Fibroblast of skin of abdomen (primary cell): ENCODE measurements at places on chromosomes 6 and 20.

GRCh38 chr6:72842140-72842539 lies 220.3 kb downstream of the KCNQ5 start:
- DNase-seq, result no peak

DNA sequence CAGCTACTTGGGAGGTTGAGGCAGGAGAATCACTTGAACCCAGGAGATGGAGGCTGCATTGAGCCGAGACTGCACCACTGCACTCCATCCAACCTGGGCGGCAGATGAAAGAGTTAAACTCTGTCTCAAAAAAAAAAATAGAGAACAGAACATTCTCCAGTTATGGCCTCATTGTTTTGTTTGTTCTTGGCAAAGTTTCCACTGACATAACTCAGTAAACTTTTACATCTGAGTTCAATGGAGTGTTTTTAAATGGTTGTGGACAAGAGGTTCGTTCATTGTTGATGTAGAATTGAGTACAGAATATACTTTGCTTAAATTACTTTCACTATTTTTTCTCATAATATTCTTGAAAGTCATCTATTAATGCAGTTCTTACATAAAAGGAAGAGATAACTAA lies 42.2 kb upstream of the IFNGR1 start:
- no peak for DNase-seq

GRCh38 chr6:141041596-141042087 lies 1091.1 kb upstream of the GJE1 start:
- no peak for DNase-seq

- peak; percentile 90 for DNase-seq
These were observed 88.1 kb upstream of the STMND1 start for GRCh38 chr6:17013701-17014100.

DNA sequence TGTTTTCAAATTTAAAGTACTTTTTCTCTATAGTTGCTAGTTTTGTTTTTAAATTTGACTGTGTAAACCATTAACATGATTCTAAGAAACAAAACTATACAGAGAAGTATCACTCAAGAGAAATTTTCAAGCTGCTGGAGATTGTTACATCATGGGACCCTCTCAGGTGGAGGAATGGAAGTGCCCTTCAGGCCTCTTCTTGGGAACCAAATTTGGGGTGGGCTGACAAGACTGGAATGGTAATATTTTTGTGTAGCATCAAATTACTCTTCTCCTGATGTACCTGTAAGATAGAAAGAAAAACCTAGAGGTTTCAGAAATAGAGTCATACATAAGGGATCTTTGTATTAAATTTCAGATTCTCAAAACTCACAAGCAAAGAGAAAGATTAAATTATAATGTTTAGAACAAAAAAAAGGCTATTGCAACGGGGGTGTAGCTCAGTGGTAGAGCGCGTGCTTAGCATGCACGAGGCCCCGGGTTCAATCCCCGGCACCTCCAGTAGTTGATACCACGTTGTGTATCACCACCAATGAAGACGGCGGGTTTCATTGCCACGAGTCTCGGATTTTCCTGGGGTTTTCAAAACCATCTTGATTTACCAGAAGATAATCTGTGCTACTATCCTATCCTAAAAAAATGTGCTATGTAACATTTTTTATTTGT lies 193.7 kb downstream of the GPX5 start:
- no peak for DNase-seq

DNA sequence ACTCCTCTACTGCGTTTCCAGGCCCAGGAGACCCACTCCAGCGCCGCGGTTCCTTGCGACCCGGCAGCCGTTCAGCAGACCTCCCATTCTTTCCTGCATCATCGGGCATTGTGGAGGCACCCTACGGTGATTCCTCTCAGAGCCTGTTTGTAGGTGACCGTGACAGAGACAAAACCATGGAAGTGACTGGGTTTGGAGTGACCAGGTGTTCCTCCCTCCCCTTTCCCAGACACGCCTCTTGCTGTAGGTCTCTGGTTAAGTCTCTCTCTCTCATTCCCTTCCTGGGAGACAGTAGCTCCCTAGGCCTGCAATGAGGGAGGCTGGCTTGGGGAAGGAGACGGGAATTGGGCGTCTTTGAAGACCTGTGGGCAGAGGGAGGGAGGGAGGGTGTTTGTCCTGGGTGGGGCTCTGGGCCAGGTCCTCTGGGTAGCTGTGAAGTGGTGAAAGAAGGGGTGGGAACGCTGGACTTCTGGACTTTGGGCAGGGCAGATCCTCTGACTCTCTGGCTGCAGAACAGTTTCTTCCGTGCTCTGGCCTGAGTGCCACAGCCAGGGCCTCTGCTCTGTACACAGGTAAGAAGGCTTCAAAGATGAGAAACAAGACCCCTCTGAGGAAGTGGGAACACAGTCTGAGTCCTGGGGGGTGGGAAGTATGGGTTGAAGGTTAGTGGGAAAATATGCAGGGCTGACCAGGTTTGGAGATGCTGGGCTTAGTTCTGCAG lies 763 bp downstream of the KLC4 start:
- DNase-seq, result no peak

DNA sequence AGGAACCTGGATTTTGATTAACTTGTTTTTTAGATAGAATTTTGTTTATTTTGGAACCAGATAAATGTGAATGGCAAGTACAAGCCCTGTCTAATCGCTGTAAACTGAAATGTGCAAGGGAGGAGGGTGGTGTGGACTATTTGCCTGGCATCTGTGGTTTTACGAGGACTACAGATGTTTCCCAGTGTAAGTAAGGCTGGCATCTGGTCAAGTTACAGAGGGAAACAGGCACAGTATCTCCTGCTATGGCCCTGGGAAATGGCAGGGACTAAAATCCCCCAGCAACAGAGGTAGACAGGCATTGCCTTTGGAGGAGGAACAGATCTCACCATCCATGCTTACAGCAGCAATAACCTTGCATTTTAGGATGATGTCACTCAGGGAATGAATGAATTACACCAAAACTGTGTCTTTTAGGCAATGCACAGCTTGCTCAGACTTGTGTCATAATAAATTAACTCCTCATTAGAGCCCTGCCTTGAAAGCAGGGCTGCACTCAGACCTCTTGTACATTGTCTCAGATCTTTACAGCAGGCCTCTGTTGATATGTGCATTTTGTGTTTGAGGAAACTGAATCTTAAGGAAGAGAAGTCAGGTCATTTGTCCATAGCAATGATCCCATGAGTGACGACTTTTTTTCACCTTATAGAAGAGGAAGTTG lies 96.2 kb downstream of the TCP11 start:
- no peak for DNase-seq

DNA sequence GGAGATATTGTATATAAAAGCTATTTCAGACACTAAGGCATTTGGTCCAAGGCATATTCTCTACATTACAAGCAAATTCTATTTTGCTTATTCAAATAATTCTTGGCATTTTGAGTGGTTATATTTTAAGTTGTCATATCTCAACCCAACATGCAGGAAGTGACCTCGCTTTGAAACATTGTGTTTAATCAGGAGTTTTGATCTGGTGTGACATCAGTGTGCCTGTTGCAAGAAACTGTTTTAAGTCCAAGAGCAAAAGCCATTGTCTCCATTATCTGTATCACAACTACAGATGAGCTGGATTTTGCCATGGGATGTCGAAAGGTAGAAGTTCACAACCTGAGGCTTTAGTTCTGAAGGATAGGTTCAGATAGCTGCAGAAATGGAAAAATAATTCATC lies 509.9 kb upstream of the ID4 start:
- DNase-seq, result peak; percentile 52

- peak; percentile 82 for DNase-seq
These were observed 55.0 kb upstream of the KCNK16 start for GRCh38 chr6:39377539-39377950.

GRCh38 chr6:37435373-37435772 lies 2.4 kb downstream of the CMTR1 start:
- no peak for DNase-seq

GRCh38 chr6:101454106-101454676 lies 60.7 kb downstream of the GRIK2 start:
- no peak for DNase-seq

DNA sequence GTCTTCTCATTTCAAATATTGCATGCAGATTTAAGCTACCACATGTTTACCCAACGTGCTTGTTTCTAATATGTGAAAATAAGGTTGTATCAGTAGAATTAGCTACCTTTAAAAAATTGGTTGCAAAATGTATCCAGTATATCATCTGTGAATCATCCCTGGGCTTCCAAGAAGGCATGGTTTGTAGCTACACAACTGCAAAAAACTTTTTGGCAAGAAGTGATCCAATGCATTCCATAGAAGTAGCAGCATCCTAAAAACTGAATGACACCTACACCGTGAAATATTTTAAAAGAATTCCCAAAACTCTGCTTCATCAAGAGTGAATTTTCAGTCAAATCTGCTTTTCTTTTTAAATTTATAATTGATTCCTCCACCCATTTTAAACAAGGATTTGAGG lies 89.1 kb downstream of the AIG1 start:
- peak; percentile 81 for DNase-seq

DNA sequence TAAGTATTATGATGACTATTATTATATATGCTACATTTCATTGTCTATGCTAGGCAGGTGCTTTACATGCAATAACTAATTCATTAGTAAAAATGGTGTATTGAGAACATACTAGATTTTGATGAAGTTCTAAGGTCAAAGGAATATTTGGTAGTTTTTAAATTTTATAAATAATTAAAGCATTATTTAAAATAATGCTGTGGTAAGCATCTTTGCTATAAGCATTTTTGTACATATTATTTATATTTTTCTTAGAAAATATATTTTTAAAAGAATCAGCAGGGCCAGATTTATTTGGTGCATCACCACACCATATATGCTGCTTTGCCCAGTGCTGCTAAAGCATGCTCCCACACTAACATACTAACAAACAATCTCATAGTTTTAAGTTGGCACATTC lies 517.9 kb downstream of the C6orf118 start:
- DNase-seq, result no peak

DNA sequence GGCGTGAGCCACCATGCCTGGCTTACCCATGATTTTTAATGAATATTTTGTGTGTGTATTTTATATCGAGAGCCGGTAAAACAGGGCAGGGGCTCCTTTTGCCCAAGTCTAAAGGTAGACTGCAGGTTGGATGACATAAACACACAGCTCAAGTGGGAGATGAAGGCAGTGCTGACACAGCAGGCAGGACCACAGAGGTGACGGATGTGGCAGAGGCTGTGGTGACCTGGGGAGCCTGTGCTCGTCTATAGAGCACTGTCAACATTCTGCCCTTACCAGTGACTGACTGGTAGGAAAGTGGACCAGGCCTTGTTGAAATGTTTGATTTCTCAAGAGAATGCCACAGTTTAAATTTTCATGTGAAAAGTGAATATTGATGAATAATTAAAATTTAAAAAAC lies 137.5 kb downstream of the ZFP64 start:
- no peak for DNase-seq

- DNase-seq, result peak; percentile 57
These were observed 584 bp downstream of the PTK7 start for GRCh38 chr6:43076464-43077332.

DNA sequence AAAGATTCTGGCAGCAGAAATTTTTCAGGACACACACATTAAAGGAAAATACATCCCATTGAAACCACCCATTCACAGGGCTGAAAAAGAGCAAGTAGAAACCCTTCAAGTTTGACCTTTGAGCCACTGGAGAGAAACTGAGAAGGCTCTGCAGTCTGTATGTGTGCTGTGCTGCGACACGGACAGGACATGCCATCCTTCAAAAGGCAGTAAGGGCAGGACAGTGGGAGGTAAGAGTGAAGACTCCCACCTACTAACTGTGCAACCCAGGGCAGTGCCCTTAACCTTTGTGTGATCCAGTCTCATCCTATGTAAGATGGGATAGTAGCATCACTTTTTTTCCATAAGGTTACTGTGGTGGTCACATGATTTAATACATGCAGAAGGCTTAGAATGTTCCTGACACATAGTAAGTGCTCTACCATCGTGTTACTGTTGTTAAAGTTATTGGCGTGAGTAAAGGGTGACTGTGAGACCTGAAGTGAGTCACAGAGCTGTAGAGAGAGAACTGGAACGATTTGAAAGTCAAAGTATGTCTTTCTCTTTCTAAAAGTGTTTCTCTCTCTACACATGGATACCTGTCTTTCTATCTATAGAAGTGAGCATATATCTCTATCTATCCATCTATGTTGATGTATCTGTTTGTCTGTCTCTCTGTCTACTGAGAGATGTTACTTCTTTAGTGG lies 153.7 kb upstream of the OLIG3 start:
- no peak for DNase-seq

DNA sequence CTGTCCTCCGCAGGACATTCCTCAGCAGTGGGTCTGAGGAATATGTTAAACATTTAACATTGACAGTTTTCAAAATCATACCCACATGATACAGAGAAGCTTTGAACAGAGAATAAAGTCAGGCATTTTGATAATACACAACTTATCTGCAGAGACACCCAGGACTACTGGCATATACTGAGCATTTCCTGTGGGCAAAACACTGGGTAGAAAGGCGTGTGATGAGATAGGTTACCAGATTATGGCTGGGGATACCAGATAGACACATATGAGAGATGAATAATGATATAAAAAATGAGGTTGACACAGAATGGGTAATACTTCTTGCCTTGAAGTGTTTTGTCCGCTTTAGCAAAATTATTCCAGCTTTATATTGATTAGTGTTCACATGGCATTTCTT lies 31.4 kb upstream of the TRIM26 start:
- no peak for DNase-seq

DNA sequence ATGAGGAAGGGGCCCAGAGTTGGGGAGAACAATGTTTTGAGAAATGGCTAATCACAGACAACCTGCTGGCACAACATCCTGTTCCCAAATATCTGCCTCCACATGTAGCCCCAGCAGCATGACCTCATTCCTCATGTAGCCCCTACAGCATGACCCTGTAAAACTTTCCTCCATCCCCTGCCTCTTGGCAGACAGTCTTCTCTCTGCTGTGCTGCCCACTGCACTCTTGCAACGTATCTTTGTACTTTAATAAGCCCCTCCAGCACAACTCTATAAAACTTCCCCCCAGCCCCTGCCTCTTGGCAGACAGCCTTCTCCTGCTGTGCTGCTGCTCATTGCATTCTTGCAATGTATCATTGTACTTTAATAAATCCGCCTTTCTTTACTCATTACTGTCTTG lies 278.8 kb downstream of the HDGFL1 start:
- DNase-seq, result no peak

GRCh38 chr6:74891349-74891831 lies 314.5 kb downstream of the COL12A1 start:
- peak; percentile 59 for DNase-seq
